Large intestine (tissue), 12 donors: ENCODE measurements at places on chromosomes 5 and 9.

DNA sequence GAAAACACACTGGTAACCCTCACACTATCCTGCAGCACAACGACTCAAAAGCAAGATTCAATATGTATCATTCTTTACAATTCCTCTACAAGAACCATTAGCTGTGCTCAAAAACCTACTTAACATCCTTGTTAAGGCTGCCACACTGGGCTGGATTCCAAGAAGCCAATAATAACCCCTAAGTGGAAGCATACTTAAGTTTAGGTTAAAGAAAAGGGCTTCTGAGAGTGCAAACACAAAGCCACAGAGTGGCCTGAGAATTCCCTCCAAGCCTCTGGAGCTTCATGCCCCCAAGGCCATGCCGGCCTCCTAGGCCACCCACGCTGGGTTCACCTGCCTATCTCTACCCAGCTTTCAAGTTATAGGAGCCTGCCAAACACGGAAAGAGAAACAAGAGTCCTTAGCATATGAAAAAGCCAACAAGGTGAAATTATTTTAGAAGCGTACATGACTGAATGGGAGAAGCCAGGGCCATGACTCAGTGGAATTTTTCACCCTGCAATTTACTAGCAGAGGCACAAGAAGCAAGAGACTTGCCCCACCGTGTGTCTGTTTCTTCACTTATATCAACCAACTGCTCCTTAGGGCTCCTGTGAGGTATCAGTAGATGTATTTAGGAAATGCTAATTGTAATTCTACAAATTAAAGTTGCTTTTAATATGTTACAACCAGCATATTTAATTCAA is 293.0 kb downstream of the SPOCK1 start:
- H3K4me1 ChIP-seq: no peaks in the 10 kb centered on the region
- H3K4me3 ChIP-seq: no peak overlapping the region
- no peaks in the 10 kb centered on the region for H3K27me3 ChIP-seq
- no peak for DNase-seq
- H3K27ac ChIP-seq: no peak overlapping the region

DNA sequence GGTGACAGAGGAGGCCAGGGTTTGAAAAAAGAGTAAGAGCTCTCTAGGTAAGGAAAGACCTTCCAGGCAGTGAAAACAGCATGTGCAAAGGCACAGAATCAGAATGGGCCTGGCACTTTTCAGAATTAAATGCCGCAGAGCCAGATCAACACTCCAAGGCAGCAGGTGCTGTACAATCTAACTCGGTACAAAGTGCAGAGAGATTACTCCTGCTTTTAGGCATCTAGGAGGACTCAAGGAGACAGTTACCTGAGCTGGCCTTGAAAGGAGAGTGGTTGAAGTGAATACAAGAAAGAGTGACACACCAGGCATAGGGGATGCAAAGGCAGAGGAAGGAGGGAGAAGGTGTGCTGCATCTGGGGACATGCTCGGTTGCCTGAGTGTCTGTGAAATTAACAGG is 21.5 kb downstream of the HRH2 start:
- no peaks in the 10 kb centered on the region for H3K27me3 ChIP-seq
- peak; percentile 59 for DNase-seq
- H3K36me3 ChIP-seq: peaks cover 2% of the 10 kb centered on the region

GRCh38 chr9:127664678-127665507 is 41.9 kb upstream of the CFAP157 start:
- H3K36me3 ChIP-seq: peaks cover 28% of the 10 kb centered on the region
- DNase-seq: peak; percentile 30
- H3K27me3 ChIP-seq: no peaks in the 10 kb centered on the region
- peaks cover 12% of the 10 kb centered on the region for H3K4me1 ChIP-seq
- H3K27ac ChIP-seq: peak overlapping the region; percentile 39
- H3K4me3 ChIP-seq: no peak overlapping the region

DNA sequence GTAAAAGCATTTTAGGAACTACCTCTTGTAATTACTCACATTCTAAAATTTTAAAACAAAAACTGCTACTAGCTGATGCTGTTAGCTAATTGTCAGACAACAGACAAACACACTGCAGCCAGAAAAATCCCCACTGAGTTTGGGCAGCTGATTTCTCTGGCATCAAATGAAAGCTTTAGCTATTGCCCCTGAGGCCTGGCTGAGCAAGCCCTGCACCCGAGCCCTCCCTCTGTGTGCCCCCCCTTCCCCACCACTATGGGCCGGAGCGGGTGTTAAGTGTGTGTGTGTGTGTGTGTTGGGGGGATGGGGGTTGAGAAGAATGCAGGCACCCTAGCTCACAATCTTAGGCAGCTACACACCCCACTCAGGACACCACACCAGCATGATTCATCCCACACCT is 2.4 kb downstream of the NEUROG1 start:
- H3K27ac ChIP-seq: no peak overlapping the region
- H3K4me1 ChIP-seq: no peaks in the 10 kb centered on the region
- no peak overlapping the region for H3K4me3 ChIP-seq
- peaks cover 96% of the 10 kb centered on the region for H3K27me3 ChIP-seq

DNA sequence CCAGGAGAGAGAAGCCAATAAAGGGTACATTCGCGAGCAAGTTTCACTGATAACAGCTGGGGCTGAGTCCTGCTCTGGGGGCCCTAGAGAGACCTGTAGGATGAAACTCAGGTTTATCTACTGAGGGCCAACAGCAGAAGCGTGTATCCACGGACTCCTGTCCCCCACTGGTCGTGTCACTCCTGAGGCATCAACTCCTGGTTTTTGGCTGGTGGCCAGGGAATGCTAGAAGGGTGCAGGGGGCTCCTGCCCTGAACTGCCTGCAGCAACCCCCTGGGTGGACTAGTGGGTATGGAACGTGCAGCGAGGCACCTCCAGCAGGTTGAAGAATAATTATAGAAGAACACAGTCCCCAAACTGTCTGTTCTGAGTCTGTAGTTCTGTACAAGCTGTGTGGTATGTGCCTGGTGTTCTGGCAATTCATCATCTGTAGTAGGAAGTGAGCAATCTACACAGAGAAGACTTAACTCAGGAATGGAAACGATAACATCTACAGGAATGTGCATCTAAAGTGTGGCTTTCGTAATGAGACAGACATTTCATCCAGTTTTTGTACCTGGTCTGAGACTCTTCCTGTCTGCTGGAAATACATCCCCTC is 64.5 kb upstream of the GNA14 start:
- H3K27me3 ChIP-seq: no peaks in the 10 kb centered on the region
- no peak overlapping the region for H3K27ac ChIP-seq
- DNase-seq: no peak
- no peaks in the 10 kb centered on the region for H3K36me3 ChIP-seq
- H3K4me3 ChIP-seq: no peak overlapping the region

DNA sequence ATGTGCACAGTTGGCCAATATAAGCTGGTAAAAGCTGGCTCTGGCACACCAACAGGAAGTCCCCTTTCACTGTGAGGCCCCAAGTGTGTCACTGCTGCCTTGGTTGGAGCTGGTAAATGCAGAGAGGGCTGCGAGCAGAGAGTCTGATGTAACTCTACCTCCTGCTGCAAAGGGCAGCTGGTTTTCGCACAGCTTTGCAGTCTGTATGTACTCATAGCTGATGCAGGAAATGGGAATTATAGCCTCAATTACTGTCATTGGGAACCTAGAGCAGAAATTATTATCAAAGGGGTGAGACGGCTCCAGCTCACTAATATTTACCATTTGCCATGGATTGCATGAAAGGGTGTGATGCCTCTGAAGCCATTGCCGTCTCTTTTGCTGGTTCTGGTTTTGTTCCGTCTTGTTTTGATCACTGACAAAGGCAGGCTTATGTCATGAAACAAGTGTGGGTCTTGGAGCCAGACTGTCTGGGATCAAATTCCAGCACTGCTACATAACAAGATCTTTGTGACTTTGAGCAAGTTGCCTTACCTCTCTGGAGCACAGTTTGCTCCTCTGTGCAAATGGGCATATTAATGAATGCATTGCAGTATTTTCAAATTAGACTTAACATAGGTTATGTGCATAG is 124.3 kb upstream of the SLC25A48 start:
- H3K36me3 ChIP-seq: no peaks in the 10 kb centered on the region
- H3K4me1 ChIP-seq: no peaks in the 10 kb centered on the region
- H3K4me3 ChIP-seq: no peak overlapping the region

GRCh38 chr5:139369181-139369580 is 13.9 kb downstream of the SLC23A1 start:
- H3K27me3 ChIP-seq: no peaks in the 10 kb centered on the region
- no peak overlapping the region for H3K27ac ChIP-seq
- no peak overlapping the region for H3K4me3 ChIP-seq

- H3K36me3 ChIP-seq: no peaks in the 10 kb centered on the region
- no peaks in the 10 kb centered on the region for H3K4me1 ChIP-seq
- H3K4me3 ChIP-seq: no peak overlapping the region
- DNase-seq: no peak
- H3K27me3 ChIP-seq: no peaks in the 10 kb centered on the region
- H3K27ac ChIP-seq: no peak overlapping the region
Observed at GRCh38 chr9:106277966-106278365, 583.6 kb downstream of the TMEM38B start.

DNA sequence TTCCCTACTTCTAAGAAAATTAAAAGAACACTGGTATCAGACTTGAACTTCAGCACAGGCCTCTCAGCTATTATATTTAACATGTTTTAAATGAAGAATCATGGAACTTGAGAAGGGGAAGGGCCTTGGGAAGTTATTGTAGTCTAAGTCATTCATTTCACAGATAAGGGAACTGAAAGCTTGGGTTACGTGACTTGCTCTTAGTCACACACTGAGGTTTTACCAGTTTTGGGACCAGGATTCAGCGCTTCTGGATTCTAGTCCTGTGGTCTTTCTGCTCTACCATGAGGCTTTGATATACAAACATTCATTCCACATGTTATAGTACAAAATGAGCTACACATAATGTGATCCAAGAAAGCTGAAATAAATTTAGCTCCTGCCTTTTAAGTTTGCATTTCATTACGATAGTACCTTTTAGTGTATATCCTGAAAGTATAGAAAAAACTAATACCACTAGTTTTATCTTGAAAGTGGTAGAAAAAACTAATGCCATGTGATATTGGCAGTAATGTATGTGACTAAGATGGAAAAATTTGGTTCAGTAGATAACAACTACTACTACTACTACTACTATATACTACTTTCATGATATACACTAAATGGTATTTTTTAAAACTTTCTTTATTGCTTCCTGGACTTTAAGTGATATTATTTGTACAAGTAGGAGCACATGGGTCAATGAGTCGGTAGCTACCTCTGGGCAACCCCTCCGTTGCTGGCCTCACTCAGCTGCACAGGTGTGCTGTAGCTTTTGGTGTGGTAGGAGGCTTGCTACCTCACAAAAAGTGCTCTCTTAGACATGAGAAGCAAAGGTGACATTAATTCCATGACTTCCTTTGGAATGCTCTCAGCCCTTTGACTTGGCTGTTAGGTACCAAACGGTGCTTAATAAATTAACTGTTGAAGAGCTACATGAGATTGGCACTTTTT is 40.7 kb downstream of the F2RL2 start:
- H3K36me3 ChIP-seq: no peaks in the 10 kb centered on the region
- DNase-seq: peak; percentile 44
- H3K27me3 ChIP-seq: no peaks in the 10 kb centered on the region
- H3K4me3 ChIP-seq: no peak overlapping the region
- H3K27ac ChIP-seq: peak overlapping the region; percentile 53
- H3K4me1 ChIP-seq: peaks cover 21% of the 10 kb centered on the region

DNA sequence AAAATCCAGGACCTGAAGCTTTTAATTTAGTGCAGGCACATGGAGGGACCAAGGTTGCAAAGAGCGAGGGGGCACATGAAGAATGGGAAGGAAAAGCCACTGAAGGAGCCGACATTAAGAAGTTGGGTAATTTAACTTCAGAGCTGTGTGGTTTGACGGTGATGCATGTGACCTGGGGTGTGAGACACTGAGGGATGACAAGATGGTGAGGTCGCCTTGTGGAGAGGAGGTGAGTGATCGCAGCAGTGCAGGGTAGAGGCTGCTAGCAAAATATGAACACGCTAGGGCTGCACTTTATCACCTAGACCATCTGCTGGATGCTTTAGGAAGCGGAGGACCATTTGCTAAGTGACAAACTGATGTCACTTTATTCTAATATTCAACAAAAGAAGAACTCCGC is 339.0 kb upstream of the KIF2A start:
- H3K36me3 ChIP-seq: no peaks in the 10 kb centered on the region
- peak; percentile 67 for DNase-seq
- H3K27ac ChIP-seq: peak overlapping the region; percentile 34
- H3K4me3 ChIP-seq: no peak overlapping the region
- H3K27me3 ChIP-seq: no peaks in the 10 kb centered on the region
- H3K4me1 ChIP-seq: peaks cover 22% of the 10 kb centered on the region

- no peak overlapping the region for H3K27ac ChIP-seq
- H3K4me3 ChIP-seq: no peak overlapping the region
Observed at GRCh38 chr5:36369219-36369690, 67.6 kb upstream of the RANBP3L start.

DNA sequence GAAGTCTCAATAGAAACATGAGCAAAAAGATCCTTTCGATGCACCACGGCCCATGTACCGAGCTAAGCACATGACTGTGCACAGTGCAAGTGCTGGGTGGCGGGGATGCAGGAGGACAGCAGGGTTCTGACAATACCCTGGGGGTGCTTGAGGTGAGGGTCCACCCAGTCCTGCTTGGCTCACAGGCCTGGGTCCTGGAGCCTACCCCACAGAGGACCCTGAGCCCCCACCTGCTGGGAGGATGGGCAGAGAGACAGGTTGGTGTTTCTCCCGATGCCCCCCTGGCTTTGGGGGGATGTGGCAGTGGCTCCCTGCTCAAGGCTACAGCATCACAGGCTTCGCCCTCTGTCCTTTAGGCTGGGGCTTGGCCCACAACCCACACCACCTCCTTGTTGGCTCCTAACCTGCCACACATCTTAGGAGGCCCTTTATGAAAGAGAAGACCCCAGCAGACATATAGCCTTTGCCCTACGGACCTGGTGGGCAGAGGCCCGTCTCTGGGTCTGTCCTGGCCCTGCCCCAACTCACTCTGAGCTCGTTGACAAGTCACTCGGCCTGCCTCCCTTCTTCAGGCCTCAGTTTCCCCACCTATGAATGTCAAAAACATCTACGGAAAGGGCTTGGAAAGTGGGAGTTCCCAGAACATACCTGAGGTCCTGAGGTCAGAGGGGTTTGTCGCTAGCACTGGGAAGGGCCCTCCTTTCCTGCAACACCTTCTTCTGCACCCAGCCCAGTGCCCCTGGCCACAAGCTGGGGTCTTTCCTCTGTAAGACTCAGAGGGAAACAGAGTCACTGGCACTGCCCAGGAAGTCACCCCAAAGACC is 50.3 kb downstream of the BARX1 start:
- H3K27ac ChIP-seq: no peak overlapping the region
- H3K4me1 ChIP-seq: no peaks in the 10 kb centered on the region
- peaks cover 9% of the 10 kb centered on the region for H3K27me3 ChIP-seq
- no peak overlapping the region for H3K4me3 ChIP-seq
